ENCODE measurements at places on chromosomes 3 and 15. TPM values are rescaled to one million over a fixed set of nuclear protein-coding genes. Genes with fewer than 3 reads are reported as not detected.
A peak's percentile ranks its signal among the peaks of the same experiment; 100 is the strongest.

ATP13A4 gene
- 248 TPM for total RNA-seq

GRCh38 chr3:40464339-40465110, 7.4 kb downstream of the RPL14 start:
- no peaks in the 10 kb centered on the region for H3K27me3 ChIP-seq
- DNase-seq, result no peak
- H3K4me1 ChIP-seq, result no peaks in the 10 kb centered on the region
- H3K36me3 ChIP-seq, result peaks cover 65% of the 10 kb centered on the region

DNA sequence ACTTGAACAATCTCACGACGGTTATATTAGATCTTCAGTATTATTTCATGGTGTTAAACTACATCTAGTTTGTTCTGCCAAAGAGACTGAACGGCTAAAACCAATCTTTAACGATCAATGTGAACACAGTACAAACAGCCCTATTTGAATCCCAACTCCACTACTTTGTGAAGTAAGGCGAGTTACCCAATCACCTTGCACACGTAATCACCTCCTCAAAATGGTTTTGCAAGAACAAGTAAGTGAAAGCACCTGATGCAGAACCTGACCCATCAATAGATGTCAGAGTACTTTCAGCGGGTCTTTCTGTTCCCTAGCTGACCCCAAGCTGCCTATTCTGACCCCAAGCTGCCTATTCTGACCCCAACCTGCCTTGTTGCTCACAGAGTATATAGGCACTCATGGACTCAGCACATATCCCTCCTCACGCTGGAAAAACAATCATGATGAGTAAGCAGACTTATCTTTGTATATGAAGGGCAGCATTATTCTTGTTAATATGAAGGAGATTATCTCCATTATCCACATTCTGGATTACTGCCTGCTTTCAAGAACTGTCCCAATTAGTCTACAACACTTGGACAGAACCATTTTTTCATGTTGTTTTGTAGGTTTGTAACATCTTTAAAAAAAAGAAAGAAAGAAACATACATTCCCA, 3.7 kb downstream of the KPNA1 start:
- peaks cover 31% of the 10 kb centered on the region for H3K4me1 ChIP-seq
- no peak overlapping the region for H3K27ac ChIP-seq
- H3K36me3 ChIP-seq, result no peaks in the 10 kb centered on the region
- DNase-seq, result no peak
- no peak overlapping the region for H3K4me3 ChIP-seq

OR4M2 gene
- total RNA-seq, result not detected

DNA sequence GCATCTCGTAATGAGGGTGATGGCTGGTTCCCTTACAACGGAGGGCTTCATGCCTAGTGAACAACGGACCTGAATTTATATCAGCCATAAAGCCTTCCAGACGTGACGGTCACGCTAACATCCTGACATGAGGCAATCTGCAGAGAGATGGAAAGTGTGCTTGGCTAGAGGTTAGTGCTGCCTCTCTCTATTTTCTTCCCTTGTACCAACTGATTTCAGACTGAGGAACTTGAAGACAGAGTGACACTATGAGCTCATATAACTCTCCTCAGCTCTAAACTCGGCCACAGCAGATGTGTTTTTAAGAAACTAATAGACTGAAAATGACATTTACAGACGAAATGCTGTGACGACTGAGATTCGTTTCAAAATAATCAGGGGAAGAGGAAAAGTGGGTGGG, 122.4 kb downstream of the XXYLT1 start:
- H3K36me3 ChIP-seq, result no peaks in the 10 kb centered on the region
- peak overlapping the region; percentile 24 for H3K4me3 ChIP-seq
- DNase-seq, result no peak
- H3K4me1 ChIP-seq, result peaks cover 57% of the 10 kb centered on the region

DNA sequence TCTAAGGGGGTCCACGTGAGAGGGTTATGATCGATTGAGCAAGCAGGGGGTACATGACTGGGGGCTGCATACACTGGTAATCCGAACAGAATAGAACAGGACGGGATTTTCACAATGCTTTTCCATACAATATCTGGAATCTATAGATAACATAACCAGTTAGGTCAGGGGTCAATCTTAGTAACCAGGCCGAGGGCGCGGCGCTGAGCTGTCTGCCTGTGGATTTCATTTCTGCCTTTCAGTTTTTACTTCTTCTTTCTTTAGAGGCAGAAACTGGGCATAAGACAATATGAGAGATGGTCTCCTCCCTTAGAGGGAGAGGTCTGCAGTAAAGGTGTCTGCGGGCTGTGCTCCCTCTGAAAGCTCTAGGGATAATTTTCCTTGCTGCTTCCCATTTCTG, 261.3 kb downstream of the XXYLT1 start:
- no peaks in the 10 kb centered on the region for H3K36me3 ChIP-seq
- no peak overlapping the region for H3K27ac ChIP-seq
- H3K27me3 ChIP-seq, result no peaks in the 10 kb centered on the region
- no peaks in the 10 kb centered on the region for H3K4me1 ChIP-seq
- peak; percentile 58 for DNase-seq

GRCh38 chr3:49661281-49661680, 12.9 kb upstream of the APEH start:
- DNase-seq, result no peak
- H3K36me3 ChIP-seq, result no peaks in the 10 kb centered on the region
- H3K4me3 ChIP-seq, result no peak overlapping the region
- H3K27ac ChIP-seq, result no peak overlapping the region
- H3K4me1 ChIP-seq, result no peaks in the 10 kb centered on the region
- no peaks in the 10 kb centered on the region for H3K27me3 ChIP-seq

DNA sequence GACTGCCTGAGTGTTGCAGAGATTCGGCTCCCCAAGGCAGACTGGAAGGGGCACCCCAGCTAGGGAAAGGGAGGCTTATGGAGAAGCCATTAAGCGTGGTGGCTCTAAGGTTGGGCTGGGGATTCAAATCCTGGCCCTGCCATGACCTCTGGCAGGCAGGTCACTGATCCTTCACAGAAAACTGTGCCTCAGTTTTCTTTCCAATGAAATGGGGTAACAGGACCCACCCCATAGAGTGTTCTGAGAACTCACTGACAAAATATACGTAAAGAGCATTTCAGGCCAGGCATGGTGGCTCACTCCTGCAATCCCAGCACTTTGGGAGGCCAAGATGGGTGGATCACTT, 34.6 kb downstream of the DNASE1L3 start:
- peaks cover 21% of the 10 kb centered on the region for H3K4me1 ChIP-seq
- peak overlapping the region; percentile 60 for H3K27ac ChIP-seq
- H3K4me3 ChIP-seq, result no peak overlapping the region
- no peaks in the 10 kb centered on the region for H3K27me3 ChIP-seq

DNA sequence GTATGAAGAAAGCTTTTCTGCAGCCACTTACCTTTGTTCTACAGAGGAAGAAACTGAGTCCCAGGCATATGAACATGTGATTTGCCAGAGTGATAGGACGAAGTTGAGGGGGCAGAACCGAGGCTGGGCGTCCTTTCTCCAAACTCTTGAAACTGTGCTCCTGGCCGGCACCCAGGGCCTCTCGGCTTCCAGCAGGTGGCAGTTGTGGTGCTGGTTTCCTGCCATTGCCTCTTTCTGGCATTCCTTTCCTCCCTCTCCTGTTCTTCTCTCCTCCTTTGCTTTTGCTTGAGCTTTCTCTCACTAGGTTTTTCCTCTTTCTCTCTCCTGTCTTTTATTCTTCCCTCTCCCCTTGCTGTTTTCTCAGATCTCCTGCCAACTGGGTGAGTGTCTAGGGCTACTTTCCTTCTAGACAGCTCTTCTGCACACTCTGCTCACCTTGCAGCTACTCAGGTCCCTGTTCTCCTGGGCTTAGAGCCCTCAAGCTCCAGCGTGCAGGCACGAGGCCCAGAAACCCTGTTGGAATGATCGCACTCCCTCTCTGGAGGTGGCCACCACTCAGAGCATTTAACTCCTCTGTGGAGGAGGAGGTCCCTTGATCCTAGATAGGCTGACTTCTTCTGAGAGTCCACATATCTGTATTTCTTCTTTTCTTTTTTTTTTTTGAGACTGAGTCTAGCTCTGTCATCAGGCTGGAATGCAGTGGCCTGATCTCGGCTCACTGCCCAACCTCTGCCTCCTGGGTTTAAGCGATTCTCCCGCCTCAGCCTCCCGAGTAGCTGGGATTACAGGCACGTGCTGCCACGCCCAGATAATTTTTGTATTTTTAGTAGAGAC, 26.2 kb downstream of the TRAK1 start:
- H3K27ac ChIP-seq, result peak overlapping the region; percentile 47
- H3K4me1 ChIP-seq, result peaks cover 60% of the 10 kb centered on the region
- no peaks in the 10 kb centered on the region for H3K27me3 ChIP-seq
- H3K36me3 ChIP-seq, result no peaks in the 10 kb centered on the region
- peak; percentile 78 for DNase-seq
- no peak overlapping the region for H3K4me3 ChIP-seq

- H3K27me3 ChIP-seq, result no peaks in the 10 kb centered on the region
- no peaks in the 10 kb centered on the region for H3K4me1 ChIP-seq
- no peak overlapping the region for H3K4me3 ChIP-seq
Observed at GRCh38 chr3:71710906-71711494, 14.2 kb downstream of the EIF4E3 start.

TF gene
- 1.3 TPM for total RNA-seq

MRAS gene
- total RNA-seq, result 79.4 TPM

DNA sequence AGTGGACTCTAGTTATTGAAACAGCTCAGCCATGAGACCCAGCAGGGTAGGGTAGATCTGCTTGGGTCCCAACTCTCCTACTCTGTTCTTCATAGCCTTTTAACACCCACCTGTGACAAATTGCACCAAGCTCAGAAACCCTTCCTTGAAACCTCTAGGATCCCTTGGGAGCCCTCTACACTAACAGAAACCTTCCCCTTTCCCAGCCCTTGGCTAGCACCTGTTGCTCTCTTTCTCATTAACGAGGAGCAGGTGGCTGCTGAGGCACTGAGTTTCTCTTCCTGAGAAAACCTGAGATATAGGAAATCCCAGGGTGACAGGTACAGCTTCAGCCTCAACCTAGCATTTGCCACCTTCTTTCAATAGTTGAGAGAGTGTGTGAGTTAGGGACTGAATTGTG, 88.3 kb upstream of the CLSTN2 start:
- no peak for DNase-seq
- no peaks in the 10 kb centered on the region for H3K27me3 ChIP-seq
- H3K27ac ChIP-seq, result no peak overlapping the region
- no peaks in the 10 kb centered on the region for H3K36me3 ChIP-seq
- H3K4me1 ChIP-seq, result no peaks in the 10 kb centered on the region

TP63 gene
- total RNA-seq, result 1.3 TPM

GRCh38 chr3:100157685-100158084, 43.4 kb upstream of the FILIP1L start:
- no peak for DNase-seq
- no peak overlapping the region for H3K4me3 ChIP-seq
- H3K27me3 ChIP-seq, result no peaks in the 10 kb centered on the region
- H3K4me1 ChIP-seq, result peaks cover 10% of the 10 kb centered on the region
- H3K36me3 ChIP-seq, result no peaks in the 10 kb centered on the region
- H3K27ac ChIP-seq, result no peak overlapping the region

- peak overlapping the region; percentile 83 for H3K27ac ChIP-seq
- peaks cover 19% of the 10 kb centered on the region for H3K27me3 ChIP-seq
- peak overlapping the region; percentile 49 for H3K4me3 ChIP-seq
- H3K36me3 ChIP-seq, result no peaks in the 10 kb centered on the region
- DNase-seq, result no peak
- H3K4me1 ChIP-seq, result peaks cover 17% of the 10 kb centered on the region
Observed at GRCh38 chr15:65068403-65068788, 605 bp upstream of the RASL12 start.

DNA sequence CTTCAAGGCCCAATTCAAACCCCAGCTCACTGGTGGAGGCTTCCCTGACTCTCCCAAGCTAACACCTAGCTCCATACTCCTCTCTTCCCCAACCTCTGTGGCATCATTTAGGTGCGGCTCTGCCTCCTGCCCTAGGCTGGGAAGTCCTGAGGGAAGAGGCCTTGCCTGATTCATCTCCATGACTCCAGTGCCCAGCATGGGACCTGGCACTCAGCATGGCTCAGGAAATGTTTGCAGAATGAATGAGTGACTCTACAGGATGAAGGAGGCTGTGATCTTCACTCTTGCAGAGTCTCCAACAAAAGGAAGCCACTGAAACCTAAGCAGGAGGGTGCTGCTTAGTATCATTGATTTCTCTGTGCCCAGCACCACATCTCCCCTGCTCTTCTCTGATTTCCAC, 34.5 kb upstream of the INSYN1 start:
- no peaks in the 10 kb centered on the region for H3K36me3 ChIP-seq
- H3K4me1 ChIP-seq, result no peaks in the 10 kb centered on the region
- DNase-seq, result no peak

GRCh38 chr15:48554112-48554511, 91.4 kb downstream of the FBN1 start:
- peaks cover 5% of the 10 kb centered on the region for H3K4me1 ChIP-seq
- no peaks in the 10 kb centered on the region for H3K27me3 ChIP-seq
- no peak for DNase-seq
- H3K36me3 ChIP-seq, result no peaks in the 10 kb centered on the region
- no peak overlapping the region for H3K27ac ChIP-seq
- H3K4me3 ChIP-seq, result no peak overlapping the region

ASB14 gene
- not detected for total RNA-seq

DNA sequence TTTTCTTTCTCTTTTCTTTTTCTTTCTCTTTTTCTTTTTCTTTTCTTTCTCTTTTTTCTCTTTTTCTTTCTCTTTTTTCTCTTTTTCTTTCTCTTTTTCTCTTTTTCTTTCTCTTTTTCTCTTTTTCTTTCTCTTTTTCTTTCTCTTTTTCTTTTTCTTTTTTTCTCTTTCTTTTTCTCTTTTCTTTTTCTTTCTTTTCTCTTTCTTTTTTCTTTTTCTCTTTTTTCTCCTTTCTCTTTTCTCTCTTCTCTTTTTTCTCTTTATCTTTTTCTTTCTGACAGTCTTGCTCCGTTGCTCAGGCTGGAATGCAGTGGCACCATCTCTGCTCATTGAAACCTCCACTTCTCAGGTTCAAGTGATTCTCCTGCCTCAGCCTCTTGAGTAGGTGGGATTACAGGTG, 335.7 kb downstream of the SQOR start:
- H3K27ac ChIP-seq, result no peak overlapping the region
- no peaks in the 10 kb centered on the region for H3K36me3 ChIP-seq
- no peak for DNase-seq
- H3K4me1 ChIP-seq, result no peaks in the 10 kb centered on the region
- no peaks in the 10 kb centered on the region for H3K27me3 ChIP-seq

INSYN1 gene
- total RNA-seq, result 6.2 TPM

ZIC1 gene
- not detected for total RNA-seq

- H3K4me3 ChIP-seq, result no peak overlapping the region
- no peaks in the 10 kb centered on the region for H3K27me3 ChIP-seq
- H3K4me1 ChIP-seq, result no peaks in the 10 kb centered on the region
- no peak overlapping the region for H3K27ac ChIP-seq
Observed at GRCh38 chr15:100196326-100197058, 145.3 kb downstream of the ADAMTS17 start.

DNA sequence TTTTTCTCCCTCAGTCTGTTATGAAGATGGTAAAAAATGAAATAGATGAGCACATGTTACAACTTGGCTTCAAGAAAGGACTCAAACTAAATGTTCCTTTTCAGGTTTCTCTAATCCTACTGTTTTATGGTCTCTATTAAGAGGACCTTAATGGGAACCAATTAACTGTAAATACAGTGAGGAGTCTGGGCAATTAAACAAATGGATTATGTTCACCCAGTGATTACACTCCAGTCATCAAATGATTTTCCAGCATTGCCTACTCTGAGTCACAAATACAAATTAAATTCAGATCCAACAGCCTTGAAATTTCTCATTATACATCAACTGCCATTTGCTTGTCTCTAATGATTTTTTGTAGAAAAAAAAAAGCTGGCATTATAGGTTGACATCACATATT, 129.2 kb downstream of the NEK10 start:
- no peak overlapping the region for H3K27ac ChIP-seq
- no peak for DNase-seq
- no peak overlapping the region for H3K4me3 ChIP-seq
- H3K36me3 ChIP-seq, result no peaks in the 10 kb centered on the region
- no peaks in the 10 kb centered on the region for H3K27me3 ChIP-seq
